ENCODE measurements at places on chromosomes 6 and 20. TPM values are rescaled to one million over a fixed set of nuclear protein-coding genes. Genes with fewer than 3 reads are reported as not detected.

GRCh38 chr20:63009988-63010769 lies 3.4 kb upstream of the BHLHE23 start:
- H3K27me3 ChIP-seq = peaks cover 39% of the 10 kb centered on the region
- DNase-seq = no peak
- no peaks in the 10 kb centered on the region for H3K4me1 ChIP-seq
- H3K36me3 ChIP-seq = no peaks in the 10 kb centered on the region

DNA sequence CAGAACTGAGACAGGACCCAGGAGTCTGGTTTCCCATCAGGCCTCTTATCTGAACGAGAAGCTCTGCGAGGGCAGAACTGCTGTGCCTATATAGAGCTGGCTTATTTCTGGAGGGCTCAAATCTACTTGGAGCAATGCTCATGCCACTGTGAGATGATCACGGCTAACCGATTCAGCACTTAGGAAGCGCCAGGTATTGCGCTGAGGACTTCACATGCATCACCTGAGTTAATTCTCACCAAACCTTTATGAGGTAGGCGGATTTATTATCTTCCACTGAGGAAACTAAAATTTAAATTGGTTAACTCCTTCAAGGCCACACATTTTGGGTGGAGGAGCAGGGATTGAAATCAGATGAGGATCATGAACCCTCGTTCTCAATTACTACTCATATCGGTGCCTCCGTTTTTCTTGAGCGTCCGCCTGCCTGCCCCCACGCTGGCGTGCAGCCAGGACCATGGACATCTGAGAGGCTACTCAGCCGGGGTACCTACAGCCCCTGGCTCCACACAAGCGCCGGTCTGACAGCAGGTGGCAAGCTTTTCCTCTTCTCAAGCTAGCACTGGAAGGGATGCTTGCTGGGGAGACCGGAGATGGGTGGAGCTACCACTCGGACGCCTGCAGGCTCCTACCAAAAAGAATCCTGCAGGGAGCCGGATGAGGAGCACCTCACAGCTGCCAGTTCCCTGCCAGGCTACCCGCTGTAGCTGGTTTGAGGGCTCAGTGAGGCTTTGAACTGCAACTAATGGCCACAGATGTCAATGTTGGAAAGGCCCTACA lies 1.0 kb upstream of the PCIF1 start:
- H3K36me3 ChIP-seq = peaks cover 13% of the 10 kb centered on the region
- H3K27me3 ChIP-seq = no peaks in the 10 kb centered on the region
- H3K4me3 ChIP-seq = peak overlapping the region; percentile 73
- H3K4me1 ChIP-seq = peaks cover 5% of the 10 kb centered on the region
- DNase-seq = peak; percentile 81
- peak overlapping the region; percentile 100 for H3K27ac ChIP-seq

- H3K4me3 ChIP-seq = no peak overlapping the region
- no peak for DNase-seq
- H3K27me3 ChIP-seq = no peaks in the 10 kb centered on the region
- no peaks in the 10 kb centered on the region for H3K4me1 ChIP-seq
- no peaks in the 10 kb centered on the region for H3K36me3 ChIP-seq
Observed at GRCh38 chr20:63087872-63088680, 81.3 kb upstream of the BHLHE23 start.

DNA sequence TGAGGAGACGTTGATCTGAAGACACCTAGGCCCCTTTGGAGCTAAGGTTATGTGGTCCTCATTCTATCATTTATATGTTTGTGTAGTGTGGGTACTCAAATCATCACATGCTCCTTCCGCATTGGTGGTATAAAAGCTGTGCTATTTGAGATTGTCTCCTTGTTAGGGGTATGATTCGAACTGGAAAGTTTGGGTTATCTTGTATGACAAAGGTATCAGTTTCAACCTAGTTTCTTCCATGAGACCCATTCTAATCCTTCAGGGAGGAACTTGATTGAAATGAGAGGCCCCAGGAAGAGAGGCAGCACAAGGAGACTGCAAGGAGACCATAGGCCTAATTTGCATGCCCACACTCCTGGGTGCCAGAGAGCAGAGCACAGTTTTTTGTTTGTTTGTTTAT lies 104.2 kb upstream of the TIAM2 start:
- no peaks in the 10 kb centered on the region for H3K36me3 ChIP-seq
- H3K27me3 ChIP-seq = no peaks in the 10 kb centered on the region
- no peak for DNase-seq
- H3K4me3 ChIP-seq = no peak overlapping the region
- no peak overlapping the region for H3K27ac ChIP-seq

GRCh38 chr20:59318201-59318790 lies 17.9 kb downstream of the EDN3 start:
- no peak overlapping the region for H3K27ac ChIP-seq
- no peak for DNase-seq
- H3K4me1 ChIP-seq = no peaks in the 10 kb centered on the region

DNA sequence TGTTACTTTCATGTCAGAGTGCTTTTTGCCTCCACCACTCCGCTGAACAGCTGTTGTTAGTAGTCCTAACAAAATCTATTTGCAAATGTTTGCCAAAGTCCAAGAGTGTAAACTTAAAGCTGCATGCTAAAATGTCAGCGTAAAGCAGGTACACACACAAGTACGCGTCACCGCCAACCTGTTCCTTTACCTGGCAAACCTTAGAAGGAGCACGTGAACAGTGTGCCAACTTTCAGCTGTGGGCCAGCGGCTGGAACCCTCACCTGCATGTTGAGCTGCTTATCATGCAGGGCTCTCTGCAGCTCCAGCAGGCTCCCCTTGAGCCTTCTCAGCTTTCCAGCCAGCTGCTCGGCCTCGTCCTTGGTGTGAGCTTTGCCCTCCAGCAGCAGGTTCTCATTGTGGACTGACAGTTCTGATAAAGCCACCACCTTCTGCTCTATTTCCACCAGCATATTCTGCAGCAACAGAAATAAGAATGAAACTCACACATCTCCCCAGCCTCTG lies 359.3 kb downstream of the SYNE1 start:
- H3K4me1 ChIP-seq = peaks cover 21% of the 10 kb centered on the region
- no peaks in the 10 kb centered on the region for H3K27me3 ChIP-seq
- no peak overlapping the region for H3K4me3 ChIP-seq
- no peak overlapping the region for H3K27ac ChIP-seq

DNA sequence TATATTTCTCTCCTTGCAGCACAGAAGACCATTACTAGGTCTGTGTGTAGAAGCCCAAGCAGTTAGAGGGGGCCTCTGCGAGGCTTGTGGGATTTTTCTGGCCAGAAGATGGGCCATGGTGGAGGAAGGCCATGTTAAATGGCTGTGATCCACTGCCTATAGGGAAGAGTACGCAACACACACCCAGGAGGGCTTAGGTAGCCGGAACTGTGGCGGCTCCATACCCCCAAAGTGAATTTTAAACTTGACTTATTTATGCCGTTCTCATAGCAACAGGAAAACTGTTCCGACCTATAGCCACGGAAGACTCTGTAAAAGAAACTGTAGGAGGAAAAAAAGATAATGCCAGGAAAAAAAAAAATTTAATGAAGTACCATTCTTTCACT lies 69.5 kb downstream of the SLX4IP start:
- no peak for DNase-seq
- peak overlapping the region; percentile 69 for H3K27ac ChIP-seq
- H3K4me3 ChIP-seq = no peak overlapping the region
- H3K4me1 ChIP-seq = peaks cover 15% of the 10 kb centered on the region

- no peaks in the 10 kb centered on the region for H3K27me3 ChIP-seq
- no peak overlapping the region for H3K27ac ChIP-seq
- DNase-seq = peak; percentile 73
- H3K4me1 ChIP-seq = no peaks in the 10 kb centered on the region
- no peak overlapping the region for H3K4me3 ChIP-seq
- H3K36me3 ChIP-seq = no peaks in the 10 kb centered on the region
Observed at GRCh38 chr6:33126101-33126714, 50.4 kb downstream of the HLA-DPB1 start.

GRCh38 chr20:47656318-47656717 lies 129.0 kb downstream of the SULF2 start:
- H3K27me3 ChIP-seq = no peaks in the 10 kb centered on the region
- H3K36me3 ChIP-seq = peaks cover 52% of the 10 kb centered on the region
- H3K4me1 ChIP-seq = no peaks in the 10 kb centered on the region
- no peak for DNase-seq

GRCh38 chr20:37593710-37594109 lies 66.0 kb upstream of the BLCAP start:
- H3K4me3 ChIP-seq = no peak overlapping the region
- H3K27ac ChIP-seq = no peak overlapping the region
- no peaks in the 10 kb centered on the region for H3K4me1 ChIP-seq
- no peaks in the 10 kb centered on the region for H3K36me3 ChIP-seq
- no peak for DNase-seq

DNA sequence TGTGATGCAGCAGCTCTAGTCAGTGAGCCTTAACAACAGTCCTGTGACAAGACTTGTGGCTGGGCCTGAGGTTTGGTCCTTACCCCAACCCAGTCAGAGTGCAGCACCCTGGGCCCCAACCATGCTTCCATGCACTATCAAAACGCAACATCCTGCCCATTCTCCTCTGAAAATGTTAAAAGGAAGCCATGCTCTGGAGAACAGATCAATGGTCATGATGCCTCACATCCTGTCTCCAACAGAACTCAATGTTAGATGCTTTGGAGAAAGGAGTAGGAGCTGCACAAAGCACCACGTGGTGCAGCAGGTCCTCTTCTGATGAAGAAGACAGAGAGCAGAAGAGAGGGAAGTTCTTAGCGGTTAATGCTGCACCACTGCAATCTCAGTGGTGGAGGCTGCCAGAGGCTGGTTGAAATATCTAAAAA lies 41.9 kb downstream of the TRAM2 start:
- no peak overlapping the region for H3K4me3 ChIP-seq
- no peak for DNase-seq
- H3K27ac ChIP-seq = no peak overlapping the region
- peaks cover 3% of the 10 kb centered on the region for H3K4me1 ChIP-seq

GRCh38 chr6:134822920-134823709 lies 126.8 kb downstream of the ALDH8A1 start:
- H3K27ac ChIP-seq = no peak overlapping the region
- DNase-seq = no peak
- no peak overlapping the region for H3K4me3 ChIP-seq
- no peaks in the 10 kb centered on the region for H3K36me3 ChIP-seq

GRCh38 chr6:72704979-72705378 lies 83.1 kb downstream of the KCNQ5 start:
- H3K4me1 ChIP-seq = no peaks in the 10 kb centered on the region
- DNase-seq = no peak
- H3K27ac ChIP-seq = no peak overlapping the region
- no peaks in the 10 kb centered on the region for H3K27me3 ChIP-seq

- no peaks in the 10 kb centered on the region for H3K36me3 ChIP-seq
- no peak for DNase-seq
- peaks cover 12% of the 10 kb centered on the region for H3K4me1 ChIP-seq
- H3K27ac ChIP-seq = no peak overlapping the region
Observed at GRCh38 chr6:73696966-73697655, 1.1 kb downstream of the CD109 start.

DNA sequence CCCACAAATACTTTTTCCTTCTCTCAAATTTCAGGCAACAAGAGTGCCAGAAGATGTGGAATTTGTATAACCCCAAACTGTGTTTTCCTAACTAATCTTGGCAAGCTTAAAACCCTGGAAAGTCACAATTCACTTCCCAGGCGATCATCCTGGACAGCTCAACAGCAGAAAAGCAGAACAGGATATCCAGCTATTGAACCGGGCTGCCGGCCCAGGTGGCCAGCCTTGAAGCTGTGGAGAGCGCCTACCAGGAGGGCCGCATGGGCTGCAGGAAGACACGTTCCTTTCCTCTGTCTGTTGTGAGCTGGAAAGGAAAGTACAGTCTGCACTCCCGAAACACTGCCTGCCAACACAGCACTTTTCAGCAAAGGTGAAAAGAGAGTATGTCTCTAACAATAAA lies 719.7 kb upstream of the MARCKS start:
- no peak overlapping the region for H3K27ac ChIP-seq
- DNase-seq = no peak
- no peak overlapping the region for H3K4me3 ChIP-seq
- H3K4me1 ChIP-seq = no peaks in the 10 kb centered on the region
- no peaks in the 10 kb centered on the region for H3K27me3 ChIP-seq
- no peaks in the 10 kb centered on the region for H3K36me3 ChIP-seq

DNA sequence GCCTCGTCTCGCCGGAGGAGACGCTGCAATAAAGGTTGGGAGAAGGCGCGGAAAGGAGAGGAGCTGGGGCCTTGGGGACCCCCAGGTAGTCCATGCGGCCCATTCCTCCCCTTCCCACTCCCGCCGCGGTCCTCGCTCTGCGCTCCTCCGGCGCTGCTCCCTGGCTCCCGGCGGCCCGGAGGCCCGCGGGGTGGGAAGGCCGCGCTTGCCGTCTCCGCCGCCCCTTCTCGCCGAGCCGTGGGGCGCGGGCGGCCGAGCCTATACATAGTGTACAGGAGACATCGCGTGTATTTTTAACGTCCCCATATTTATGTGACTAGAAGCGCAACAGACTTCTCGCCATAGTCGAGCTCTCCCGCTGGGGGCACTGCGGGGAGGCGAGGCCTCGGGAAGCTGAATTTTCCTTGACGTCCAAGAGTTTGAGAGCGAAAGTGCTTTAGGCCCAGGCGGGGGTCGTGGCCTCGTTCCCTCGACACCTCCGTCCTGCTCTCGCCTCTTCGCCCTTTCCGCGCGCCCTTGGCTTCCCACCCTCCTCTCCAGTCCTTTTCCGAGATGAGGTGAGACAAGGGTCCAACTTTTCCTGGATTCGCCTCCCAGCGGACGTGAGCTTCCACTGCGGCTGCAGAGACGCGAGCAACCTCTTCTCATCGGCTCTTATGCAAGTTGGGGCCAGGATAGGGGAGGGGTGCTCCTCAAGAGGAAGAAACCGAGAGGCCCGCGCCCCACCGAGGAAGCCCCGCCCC lies 29.0 kb downstream of the SLC12A5 start:
- peak overlapping the region; percentile 50 for H3K4me3 ChIP-seq
- peak; percentile 69 for DNase-seq
- peaks cover 30% of the 10 kb centered on the region for H3K36me3 ChIP-seq
- peaks cover 16% of the 10 kb centered on the region for H3K4me1 ChIP-seq

GRCh38 chr6:107673076-107673494 lies 151.0 kb downstream of the SCML4 start:
- no peak for DNase-seq
- no peak overlapping the region for H3K27ac ChIP-seq
- H3K4me3 ChIP-seq = no peak overlapping the region
- H3K4me1 ChIP-seq = no peaks in the 10 kb centered on the region
- no peaks in the 10 kb centered on the region for H3K27me3 ChIP-seq
- no peaks in the 10 kb centered on the region for H3K36me3 ChIP-seq

MCHR2 gene
- not detected for total RNA-seq

SLC44A4 gene
- total RNA-seq = not detected

OXT gene
- total RNA-seq = not detected

FOXQ1 gene
- total RNA-seq = 0.21 TPM

SPDEF gene
- not detected for total RNA-seq

CYB5R4 gene
- total RNA-seq = 0.53 TPM

TFB1M gene
- 2.9 TPM for total RNA-seq

SIRPB1 gene
- 0.43 TPM for total RNA-seq

PROCR gene
- 241 TPM for total RNA-seq

XKR7 gene
- not detected for total RNA-seq

SNAI1 gene
- 64.4 TPM for total RNA-seq

C6orf15 gene
- total RNA-seq = not detected

SRMS gene
- not detected for total RNA-seq

CTCFL gene
- not detected for total RNA-seq

WDR46 gene
- 70.6 TPM for total RNA-seq

FOXA2 gene
- total RNA-seq = not detected

KIF25 gene
- total RNA-seq = not detected

EFCAB8 gene
- total RNA-seq = not detected

All from ascending aorta (tissue), 2 donors.